SJCRH30 (cell line): ENCODE measurements at places on chromosomes 3 and 15. TPM values are rescaled to one million over a fixed set of nuclear protein-coding genes. Genes with fewer than 3 reads are reported as not detected.

The HESX1 gene
- 1.5 and 1.7 TPM in 2 replicates for total RNA-seq

The ZSCAN29 gene
- total RNA-seq = 27.8 and 30.8 TPM in 2 replicates

The FMN1 gene
- 15.6 and 21.2 TPM in 2 replicates for total RNA-seq

The IQCB1 gene
- 43.0 and 51.7 TPM in 2 replicates for total RNA-seq

The CCDC32 gene
- 15.3 and 16.8 TPM in 2 replicates for total RNA-seq

The AMIGO3 gene
- total RNA-seq = 3.9 and 4.2 TPM in 2 replicates

The MME gene
- total RNA-seq = 71.1 and 71.5 TPM in 2 replicates

The RTP4 gene
- total RNA-seq = not detected in 2 replicates

The OCA2 gene
- not detected in 2 replicates for total RNA-seq

The ACAA1 gene
- total RNA-seq = 14.9 and 15.0 TPM in 2 replicates
